Hippocampal formation (tissue), 2 donors: ENCODE measurements at places on chromosomes 5 and 9.

DNA sequence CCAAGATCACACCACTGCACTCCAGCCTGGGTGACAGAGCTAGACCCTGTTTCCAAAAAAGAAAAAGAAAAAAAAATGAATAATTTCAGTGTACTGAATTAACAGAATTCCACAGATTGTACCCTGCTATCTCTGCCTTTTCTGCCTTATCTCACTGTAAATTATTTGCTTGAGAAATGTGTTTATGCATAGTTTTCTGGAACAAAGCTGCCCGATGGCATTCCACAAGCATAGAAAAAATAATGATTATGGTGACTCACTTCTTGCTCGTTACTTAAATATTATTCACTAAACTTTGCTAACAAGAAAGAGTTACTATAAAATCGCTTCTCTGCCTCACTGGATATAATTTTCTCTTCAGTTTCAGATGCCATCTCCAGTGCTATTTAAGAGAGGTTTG is 88.7 kb upstream of the FAM169A start:
- DNase-seq = no peak

- DNase-seq = no peak
These were observed 27.1 kb downstream of the CYSTM1 start for GRCh38 chr5:140202078-140202477.

DNA sequence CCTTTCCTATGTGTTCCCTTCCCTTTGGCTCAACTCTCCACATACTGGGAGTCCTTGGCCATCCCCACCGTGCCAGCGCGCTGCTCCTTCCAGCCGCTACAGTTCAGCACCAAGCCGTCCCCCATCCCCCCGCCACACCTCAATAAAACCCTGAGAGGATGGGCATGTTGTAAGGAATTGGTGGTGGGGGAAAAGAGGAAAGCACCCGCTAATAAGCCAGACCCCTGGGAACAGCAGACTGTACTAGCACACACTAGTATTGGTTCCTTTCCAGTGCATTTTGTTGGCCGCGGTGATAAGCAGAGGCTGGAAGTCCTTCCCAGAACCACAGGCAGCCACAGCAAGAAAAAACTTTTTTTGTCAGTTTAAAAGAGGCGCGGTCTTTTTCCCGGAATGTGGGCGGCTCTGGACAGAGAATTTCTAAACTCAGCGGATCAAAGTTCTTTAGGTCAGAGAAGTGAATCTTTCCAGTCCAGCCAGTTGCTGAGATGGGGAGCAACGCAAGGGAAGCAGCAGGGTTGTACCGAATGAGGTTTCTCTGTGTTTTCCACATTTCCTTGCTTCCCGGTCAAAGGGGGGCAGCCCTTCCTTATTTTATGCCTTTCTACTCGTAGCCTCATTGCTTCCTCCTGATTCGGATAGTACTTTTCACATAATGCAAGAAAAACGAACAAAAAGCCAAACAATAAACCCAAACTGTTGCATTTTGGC is 2.1 kb downstream of the CHSY3 start:
- DNase-seq = no peak

DNA sequence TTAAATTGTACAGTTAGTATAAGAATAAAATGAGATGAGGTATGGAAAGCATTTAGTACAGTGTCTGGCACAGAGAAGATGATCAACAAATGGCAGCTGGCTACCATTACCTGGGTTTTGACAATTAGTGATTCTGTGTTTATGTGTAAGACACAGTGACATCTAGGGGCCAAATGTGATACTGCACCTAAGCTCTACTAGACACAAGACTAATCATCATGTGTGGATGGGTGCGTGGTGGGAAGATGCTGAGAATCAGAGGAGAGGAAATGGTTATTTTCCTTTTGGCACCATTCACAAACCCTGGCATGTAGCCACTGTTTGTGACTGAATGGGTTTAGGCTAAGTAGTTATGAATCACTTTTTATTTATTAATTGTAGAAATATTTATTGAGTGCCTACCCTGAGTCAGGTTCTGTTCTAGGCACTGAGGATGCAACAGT is 109.8 kb upstream of the TBC1D2 start:
- no peak for DNase-seq

DNA sequence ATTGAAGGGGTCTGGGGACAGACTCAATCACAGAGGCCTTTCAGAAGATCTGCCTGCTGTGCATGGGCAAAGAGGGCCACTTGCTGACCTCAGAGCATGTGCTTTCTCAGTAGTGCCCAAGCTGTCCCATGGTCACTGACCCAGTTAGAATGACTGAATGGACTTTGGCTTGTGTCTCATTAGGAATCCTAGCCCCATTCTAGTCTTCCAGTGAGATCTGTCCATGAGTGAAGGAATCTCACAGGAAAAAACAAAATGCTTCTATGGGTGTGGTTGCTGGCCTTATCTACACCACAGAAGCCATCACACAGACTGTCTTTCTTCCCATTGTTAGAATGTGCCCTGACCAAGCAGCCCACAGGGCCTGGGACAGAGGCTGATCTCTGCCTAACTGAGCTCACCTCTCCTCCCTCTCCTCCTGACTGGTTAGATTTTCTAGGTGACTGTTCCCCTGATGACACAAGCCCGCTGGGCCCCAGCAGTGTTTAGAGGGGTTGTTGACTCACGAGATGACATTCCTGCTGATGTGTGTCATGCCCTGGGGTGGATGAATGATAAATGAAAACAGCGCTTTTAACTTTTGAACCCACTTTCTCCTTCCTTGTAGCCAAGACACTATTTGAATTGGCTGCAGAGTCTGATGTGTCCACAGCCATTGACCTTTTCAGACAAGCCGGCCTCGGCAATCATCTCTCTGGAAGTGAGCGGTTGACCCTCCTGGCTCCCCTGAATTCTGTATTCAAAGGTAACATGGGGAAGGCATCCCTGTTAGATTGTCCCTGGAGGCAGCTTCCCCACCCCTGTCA is 24.8 kb downstream of the TGFBI start:
- DNase-seq = no peak

DNA sequence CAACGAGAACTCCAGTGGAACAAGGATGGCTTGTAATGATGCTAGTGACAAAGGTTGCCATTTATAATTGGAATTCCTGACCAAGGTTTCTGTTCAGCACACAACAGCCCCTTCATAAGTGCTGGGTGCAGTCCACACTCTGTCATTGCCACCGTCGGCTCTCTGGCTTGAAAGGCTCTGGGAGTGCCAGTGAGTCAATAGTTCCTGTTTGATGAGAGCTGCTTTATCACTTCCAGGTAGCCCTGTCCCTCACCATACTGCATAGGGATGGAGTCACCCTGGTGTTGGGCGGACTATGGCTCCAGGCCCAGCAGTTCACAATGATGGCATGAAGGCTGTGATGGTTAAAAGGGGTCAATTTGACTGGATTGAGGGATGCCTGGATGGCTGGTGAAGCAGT is 34.6 kb upstream of the SEMA4D start:
- DNase-seq = no peak

- no peak for DNase-seq
These were observed 77.5 kb downstream of the GALNT10 start for GRCh38 chr5:154268073-154268472.

DNA sequence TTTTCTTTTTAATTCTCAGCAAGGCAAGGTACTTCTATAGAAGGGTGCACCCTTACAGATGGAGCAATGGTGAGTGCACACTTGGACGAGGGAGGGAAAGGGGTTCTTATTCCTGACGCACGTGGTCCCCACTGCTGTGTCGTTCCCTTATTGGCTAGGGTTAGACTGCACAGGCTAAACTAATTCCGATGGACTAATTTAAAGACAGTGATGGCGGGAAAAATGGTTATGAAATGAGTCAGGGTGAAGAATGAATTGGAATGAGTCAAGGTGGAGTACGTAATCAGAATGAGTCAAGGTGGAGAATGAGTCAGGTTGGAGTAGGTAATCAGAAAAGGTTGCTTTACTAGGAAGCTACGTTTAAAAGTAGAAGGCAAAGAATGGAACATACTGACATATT is 2.1 kb upstream of the HMGCS1 start:
- DNase-seq = no peak

DNA sequence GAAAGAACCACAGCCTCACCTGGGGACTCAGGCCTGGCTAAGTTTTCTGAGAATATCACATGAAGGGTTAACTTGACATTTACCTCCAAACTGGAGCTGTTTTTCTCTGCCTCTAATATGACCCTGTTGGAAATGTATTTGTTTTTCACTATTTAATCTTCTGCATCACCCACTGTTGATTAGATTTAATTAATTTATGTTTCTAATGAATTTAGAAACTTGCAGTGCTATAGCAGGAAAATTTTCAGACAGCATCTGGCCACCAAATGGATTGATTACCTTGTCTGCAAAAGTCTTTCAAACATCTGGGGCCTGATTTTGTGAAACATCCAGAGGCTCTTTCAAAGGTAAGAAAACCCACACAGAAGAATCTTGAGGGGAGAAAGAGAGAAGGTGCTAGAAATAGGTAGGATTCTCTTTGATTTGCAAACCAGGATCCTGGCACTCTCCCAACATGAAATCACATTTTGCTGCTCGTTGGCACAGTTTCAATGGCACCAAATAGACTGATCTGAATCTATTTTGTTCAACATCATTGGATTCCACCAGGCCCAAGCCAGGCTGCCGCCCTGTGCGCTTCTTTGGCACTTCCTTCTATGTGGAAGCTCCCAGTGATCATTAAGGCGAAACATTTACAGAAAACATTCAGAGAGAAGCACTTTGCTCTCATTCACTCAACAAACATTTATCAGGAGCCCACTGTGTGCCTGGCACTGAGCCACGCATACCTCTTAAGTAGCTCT is 157.3 kb downstream of the PPP2R2B start:
- DNase-seq = no peak

DNA sequence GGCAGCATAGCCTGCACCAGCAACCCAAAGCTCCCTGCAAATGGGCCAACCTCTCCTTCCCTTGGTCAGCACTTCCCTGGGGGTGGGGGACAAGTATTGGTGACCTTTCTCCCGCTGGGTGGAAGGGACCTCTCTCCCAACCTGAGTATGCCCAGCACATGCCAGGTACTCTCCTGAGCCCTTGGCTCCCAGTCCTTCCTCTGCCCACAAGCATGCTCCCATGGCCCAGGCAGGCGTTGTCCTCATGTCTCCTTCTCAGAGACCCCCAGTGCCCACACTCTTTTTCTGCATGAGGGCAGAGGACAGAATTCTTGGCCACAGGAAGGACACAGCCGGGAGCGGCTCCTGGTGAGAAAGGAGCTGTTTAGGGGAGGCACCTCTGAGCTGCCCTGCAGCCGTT is 60.3 kb downstream of the PHF2 start:
- no peak for DNase-seq

- no peak for DNase-seq
These were observed 29.3 kb downstream of the RCL1 start for GRCh38 chr9:4822057-4822456.

DNA sequence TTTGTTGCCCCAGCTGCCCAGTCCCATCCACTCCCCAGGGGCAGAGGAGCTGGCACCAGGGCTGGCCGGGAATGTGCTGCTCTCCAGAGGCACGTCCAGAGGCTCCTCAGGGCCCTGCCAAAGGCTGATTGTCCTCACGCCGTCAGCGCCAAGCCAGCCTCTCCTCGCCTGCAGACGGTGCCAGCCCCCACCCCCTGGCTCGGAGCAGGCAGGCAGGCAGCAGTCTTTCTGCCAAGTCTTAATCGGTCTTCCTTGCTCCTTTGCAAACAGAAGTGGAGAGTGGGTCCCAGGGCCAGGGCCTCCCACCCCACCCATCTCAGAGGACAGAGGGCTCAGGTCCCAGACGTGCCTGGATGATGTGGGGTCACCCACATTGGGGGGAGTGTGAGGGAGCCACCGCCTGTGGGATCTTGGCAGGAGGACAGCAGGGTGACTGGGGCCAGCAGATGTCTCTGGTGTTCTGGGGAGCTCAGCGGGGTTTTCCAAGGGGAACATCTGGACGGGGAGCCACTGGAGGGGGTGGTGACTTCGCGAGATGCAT is 36.3 kb downstream of the FAM163B start:
- peak; percentile 86 for DNase-seq

DNA sequence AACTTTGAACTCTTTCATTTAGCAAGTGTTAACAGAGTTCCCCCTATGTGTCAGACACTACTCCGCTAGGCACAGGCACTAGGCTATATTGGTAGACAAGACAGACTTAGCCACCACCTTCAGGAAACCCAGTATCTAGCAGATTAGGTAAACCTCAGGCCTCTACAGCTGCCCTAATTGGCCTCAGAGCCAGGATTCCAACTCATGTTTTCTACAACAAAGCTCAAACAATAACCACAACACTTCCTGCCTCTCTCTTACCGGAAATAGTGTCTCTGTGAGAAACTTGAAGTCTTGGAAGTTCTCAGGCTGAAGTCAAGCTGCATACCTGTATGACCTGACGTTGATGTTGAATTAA is 116.6 kb upstream of the SLC44A1 start:
- no peak for DNase-seq

- no peak for DNase-seq
These were observed 136.4 kb downstream of the MCTP1 start for GRCh38 chr5:95148453-95148852.
